KG1 (cell line): ENCODE measurements at places on chromosomes 5 and 9.

DNA sequence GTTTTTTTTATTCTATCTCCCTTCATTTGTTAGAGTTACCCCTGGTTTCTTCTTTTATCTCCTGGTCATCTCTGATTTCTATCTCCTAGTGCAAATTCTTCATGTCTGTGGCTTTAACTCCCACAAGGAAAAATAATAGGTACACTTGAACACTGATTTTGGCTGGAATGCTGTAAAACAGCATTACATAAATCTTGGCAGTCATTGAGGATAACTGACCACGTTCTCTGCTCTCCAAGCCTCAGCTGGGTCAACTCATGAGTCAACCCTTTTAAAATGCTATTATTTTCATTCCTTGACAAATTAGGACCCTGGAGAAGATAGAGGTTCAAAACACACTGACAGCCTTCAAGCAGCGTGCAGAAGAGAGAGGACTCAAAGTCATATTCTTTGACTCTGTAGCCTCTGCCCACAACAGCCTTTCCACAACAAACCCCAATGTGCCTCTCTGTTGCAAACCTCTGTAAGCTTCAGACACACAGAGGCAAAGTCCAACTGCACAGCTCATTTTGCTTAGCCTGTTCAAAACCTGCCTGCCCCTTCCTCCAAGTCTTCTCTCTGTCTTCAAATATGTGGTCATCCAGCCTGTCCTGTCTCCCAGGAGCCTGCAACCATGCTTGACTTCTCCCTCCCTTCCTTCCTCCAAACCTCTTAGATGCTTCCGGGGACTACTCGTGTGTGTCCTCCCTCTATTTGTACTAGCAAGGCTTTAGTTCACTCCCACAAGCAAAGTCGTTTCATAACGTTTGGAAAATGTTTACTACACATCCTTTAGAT is 398.4 kb downstream of the MED10 start:
- DNase-seq: no peak

- DNase-seq: no peak
These were observed 668.4 kb upstream of the FAM174A start for GRCh38 chr5:99866740-99867139.

GRCh38 chr5:126099077-126099476 is 324.1 kb upstream of the GRAMD2B start:
- no peak for DNase-seq

GRCh38 chr5:158923799-158924551 is 175.7 kb downstream of the EBF1 start:
- DNase-seq: no peak

- no peak for DNase-seq
These were observed 26.9 kb upstream of the CNOT6 start for GRCh38 chr5:180467028-180467975.

DNA sequence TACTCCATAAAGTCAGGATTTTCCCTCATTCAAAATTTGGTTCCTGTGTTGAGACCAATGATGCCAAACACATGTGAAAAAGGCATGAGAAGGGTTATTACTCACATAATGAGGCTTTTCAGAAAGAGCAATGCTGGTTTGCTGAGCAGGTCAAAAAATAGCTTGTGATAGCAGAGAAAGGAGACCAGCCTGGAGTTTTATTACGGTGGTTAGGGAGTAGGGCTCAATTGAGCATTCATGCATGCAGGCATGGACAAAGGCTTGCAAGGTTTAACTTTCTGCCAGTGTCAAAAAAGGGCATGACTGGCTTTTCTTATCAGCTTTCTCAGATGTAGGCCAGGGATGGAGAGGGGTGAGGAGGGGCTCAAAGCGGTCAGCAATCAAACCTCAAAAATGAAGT is 628.3 kb downstream of the DNAH5 start:
- no peak for DNase-seq

GRCh38 chr9:13063880-13064459 is 215.5 kb downstream of the MPDZ start:
- no peak for DNase-seq

GRCh38 chr9:70480405-70480980 is 66.0 kb upstream of the KLF9 start:
- DNase-seq: no peak
